ENCODE measurements at places on chromosomes 1 and 21.

GRCh38 chr1:218665221-218665620 lies 320.1 kb downstream of the TGFB2 start:
- DNase-seq = peak; percentile 12

DNA sequence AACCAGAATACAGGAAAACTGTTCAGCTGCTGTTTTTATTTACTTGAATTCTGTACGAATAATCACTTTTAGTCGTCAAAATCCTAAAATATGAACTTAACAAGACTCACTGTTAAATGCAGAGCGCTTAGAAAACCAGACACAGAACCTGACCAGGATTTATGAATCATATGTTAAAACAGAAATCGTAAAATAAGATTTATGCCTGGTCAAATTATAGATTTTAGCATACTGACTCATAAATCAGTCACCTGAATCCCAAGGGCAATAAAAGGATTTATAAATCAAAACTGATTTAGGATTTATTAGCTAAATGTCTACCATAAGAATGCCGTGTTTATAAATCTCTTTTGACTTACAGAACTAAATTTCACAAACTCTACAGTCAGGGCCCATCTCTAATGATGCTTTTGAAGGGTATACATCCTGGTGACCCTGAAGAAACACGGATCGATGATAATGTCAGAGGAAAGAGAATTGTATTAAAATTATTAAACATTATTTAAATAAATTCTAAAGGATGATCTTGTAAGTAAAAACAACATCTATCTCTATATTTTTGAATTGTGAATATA lies 28.8 kb downstream of the CYYR1 start:
- DNase-seq = no peak

DNA sequence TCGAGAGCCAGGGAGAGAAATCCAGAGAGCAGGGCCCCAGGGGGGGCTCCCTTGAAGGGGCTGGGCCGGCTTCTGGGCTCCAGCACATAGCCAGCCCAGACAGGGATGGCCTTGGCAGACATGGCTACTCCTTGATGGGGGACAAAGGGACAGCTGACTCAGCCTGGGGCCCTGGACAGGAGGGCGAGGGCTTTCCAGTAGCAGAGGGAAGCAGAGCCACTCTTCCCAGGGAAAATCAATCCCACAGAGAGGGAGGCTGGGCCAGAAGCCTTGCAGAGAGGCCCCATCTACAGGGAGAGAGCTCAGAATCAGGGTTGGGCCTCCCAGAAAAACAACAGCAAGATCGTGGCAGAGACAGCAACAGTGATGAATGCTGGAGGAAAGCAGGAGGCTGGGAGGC lies 15.6 kb downstream of the IGFN1 start:
- no peak for DNase-seq

DNA sequence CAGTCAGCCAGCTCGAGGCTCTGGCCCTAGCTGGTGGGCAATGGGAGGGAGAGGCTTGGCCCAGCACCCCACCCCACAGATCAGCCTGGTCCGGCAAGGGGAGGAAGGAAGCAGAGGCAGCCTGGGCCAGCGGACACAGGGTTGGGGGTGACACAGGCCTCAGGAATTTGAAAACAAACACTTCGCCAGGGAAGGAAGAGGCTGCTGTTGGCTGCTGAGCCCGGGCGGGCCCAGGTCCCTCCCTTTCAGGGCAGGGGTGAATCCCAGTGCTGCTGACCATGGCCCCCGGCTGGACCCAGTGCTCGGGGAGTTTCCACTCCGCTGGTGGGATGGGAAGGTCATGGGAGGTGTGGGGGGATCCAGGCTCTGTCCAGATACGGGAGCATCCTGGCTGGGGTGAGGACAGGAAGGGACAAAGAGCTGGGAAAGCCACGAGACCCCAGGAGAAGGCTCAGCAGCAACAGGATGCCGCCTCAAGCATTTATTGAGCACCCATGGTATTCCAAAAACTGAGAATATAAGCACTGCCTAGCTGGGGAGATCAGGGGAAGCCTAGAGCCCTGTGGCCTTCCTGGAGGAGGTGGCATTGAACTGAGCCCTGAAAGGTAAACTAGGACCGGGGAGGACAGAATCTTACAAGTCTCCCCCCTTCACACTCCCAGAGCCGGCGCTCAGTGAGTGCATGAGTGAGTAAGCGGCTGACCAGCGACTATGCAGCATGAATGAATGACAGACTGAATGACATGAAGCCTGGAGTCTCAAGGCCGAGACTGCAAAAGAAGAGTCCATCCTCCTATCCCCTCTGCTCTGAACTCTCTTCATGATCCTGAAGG lies 26.2 kb upstream of the EPHA2 start:
- DNase-seq = peak; percentile 80

DNA sequence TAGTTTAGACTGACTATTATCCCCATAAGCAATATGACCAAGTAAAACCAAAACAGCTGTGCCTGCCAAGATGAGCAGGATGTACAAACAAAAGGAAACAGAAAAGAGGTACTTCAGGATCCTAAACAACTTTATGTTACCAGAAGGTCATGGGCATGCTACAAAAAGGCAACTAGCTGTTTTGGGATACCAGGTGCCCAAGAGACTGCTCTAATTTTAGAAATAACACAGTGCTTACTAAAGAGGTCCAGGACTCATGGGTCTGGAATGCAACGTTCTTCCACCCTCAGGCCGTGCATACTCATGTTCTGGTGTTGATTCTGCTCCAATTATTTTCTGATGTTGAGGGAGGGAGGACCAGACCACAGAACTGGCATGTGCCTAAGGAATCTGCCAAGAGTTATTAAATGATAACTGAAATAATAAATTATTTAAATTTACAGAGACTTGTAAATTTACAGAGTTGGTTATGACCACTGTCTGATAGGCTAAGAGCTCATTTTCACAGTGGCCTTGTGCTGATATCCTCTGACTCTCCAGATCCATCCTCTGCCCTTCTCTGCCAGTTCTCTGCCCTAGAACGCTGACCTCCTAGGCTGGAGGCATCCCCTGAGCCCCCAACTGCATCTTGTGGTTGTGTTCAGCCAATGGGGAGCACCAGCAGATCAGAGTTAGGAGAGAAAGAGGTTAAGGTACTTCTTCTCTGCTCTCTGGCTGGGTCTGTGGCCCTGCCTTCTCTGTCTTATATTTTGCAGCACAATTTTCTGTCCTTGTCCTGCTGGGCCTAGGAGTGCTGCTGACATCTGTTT lies 37.7 kb upstream of the BCL10 start:
- DNase-seq = peak; percentile 16

DNA sequence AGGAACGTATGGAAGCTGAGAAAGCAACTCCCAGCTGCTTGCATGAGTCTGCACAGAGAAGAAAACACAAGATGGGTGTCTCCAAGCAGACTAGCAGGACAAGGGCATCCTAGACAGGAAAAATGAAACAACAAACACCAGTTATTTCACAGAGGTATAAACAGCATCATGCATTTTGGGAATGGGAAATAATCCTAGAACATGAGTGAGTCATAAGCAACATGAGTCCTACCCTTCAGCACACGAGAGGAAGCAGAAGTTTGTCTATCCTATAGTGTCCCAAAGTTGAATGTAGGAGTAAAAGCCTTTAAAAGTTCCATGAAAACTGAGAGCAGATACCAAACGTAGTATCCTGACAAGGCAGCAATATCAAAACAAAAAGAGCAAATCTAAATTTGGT lies 11.3 kb upstream of the FRRS1 start:
- DNase-seq = no peak

DNA sequence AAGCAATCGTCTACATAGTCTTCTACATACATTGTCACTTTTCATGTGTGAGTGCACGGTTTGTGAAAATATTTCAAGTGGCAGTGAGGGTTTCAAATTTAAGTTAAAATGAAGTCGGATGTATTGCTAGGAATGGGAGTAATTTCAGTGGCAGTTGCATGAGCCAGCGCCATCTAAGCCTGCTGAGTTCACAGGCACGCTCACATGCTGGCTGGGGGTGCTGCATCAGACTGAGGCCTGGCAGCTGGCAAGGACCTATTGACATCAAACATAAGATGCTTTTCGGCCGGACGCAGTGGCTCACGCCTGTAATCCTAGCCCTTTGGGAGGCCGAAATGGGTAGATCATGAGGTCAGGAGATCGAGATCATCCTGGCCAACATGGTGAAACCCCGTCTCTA lies 80.7 kb downstream of the UBE4B start:
- no peak for DNase-seq

- no peak for DNase-seq
These were observed 67.0 kb downstream of the XCL2 start for GRCh38 chr1:168476588-168477385.

GRCh38 chr1:25891606-25892005 lies 14.6 kb downstream of the STMN1 start:
- no peak for DNase-seq

DNA sequence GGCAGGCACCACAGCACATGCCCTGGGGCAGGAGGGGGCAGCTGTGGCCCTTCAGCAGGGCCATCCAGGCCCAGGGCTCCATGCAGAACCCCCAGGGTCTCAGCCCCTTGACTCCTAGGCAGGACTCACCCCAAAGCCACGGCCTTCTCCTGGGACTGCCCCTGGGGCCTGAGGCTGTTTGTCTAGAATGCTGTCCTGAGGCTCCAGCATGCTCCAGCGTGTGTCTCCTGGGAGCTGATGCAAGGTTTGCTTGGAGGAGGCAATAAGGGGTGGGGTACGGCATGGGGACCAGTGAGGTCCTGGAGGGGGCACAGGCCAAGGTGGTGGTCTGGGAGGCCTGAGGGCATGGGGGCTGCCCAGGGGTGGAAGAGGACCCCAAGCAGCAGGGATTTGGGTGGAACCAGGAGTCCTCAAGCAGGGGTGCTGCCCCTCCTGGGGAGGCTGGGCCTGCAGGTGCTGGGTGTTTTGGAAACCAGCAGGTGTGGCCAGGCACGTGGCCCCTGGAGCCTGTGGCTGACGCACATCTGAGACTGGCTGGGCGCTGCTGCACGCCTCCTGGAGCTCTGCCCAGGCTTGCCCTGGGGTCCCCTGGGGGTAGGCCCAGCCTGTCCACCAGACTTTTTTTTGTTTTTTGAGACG lies 7.8 kb upstream of the CALML6 start:
- DNase-seq = peak; percentile 45

GRCh38 chr1:119987112-119987511 lies 82.3 kb downstream of the NOTCH2 start:
- peak; percentile 34 for DNase-seq

DNA sequence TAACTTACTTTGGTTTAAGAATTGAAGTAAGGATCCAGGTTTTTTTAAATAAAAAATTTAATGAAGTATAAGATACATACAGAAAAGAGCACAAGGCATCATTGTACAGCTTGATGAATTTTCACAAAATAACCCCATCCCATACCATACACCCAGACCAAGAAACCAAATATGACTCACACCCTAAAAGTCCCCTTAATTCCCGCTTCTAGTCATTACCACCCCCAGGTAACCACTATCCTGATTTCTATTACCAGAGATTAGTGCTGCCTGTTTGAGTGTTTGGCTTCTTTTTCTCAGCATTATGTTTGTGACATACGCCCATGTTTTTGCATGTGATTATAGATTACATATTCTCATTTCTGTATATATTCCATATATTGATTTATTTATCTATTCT lies 98.5 kb upstream of the HIVEP3 start:
- DNase-seq = no peak

DNA sequence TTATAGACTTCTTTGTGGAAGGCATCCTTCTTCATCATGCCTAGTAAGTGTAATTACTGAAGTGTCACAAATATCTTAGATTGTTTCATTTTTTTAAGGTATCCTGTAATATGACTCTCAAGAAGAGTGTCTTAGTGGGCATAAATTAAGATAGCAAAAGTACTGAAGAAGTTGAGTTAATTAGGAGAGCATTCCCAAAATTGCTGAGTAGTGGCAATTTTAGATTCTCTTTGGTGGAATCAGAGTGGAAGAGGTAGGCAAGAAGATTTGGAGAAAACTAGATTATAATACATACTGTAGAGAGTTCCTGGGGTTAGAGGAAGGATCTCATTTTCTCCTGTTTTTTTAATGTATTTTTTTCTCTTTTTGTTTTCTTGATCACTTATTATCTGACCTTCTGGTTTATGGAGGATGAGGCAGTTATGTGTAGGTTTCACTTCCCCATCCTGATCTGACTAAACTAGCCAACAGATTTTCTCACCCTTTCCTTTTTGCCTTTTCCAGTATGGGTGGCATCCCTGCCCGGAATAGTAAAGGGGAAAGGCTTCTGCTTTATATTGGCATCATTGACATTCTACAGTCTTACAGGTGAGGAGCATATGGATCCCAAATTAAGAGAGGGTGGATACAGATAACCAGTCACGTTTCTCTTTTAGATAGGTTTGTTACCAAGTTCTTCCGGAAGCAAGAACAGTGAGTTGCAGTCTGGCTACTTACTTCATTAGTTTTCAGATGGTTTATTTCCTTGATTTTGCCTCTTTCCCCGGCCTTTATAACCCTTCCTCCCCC lies 16.7 kb upstream of the PSMD4 start:
- DNase-seq = no peak

DNA sequence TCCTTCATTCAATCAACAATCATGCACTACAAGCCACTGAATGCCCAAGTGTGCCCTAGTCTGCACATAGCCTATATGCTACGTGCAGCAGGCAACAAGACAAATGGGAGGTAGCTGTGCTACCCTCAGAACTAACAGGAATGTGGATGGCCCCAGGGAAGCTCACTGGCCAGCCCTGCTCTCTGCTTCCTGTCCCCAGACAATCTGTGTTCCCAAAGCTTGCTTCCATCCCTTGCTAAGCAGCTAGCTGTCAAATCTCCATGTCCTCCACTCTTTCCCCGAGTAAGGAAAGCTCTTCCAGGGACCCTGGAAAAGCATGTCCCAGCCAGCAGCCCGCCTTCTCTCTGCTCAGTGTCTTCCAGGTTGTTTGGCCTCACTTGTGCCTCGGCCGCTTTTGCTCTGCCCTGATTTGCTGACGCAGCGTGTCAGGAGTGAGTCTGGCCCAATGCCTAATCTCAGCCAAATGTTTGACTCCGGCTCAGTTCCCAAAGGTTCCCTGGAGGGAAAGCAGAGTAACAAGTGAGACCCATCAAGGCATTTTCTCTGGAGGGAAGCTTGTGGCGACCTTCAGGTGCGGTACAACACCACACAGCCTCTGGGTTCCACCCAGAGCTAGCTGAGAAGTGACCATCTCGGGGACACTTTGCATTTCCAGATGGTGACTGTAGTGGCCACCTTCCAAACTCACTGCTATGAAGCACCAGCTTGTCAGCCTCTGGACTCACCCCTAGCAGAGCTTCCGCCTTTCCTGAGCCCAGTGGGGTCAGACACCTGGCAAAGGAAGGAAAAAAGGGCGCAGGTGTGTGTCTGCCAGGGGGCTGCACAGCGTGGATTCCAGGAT lies 243.4 kb downstream of the RHOU start:
- peak; percentile 38 for DNase-seq

DNA sequence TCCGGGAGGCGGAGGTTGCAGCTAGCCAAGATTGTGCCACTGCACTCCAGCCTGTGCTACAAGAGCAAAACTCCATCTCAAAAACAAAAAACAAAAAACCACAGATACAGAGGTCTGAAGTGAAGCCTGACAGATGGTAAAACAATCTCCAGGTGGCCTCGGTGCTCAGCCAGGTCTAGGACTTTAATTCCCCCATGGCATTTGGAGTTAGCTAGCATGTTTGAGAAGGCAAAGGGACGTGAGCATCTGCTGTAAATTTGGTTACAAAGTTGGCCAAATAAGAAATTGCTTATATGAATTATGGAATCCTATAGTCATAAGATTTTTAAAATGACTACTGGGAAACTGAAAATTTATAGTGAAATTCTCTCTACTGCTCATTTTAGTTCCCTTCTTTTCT lies 98.3 kb upstream of the FMN2 start:
- no peak for DNase-seq

GRCh38 chr1:29500651-29501050 lies 264.3 kb downstream of the PTPRU start:
- no peak for DNase-seq

Measured in body of pancreas (tissue), 4 donors.